Neural progenitor cell (in vitro differentiated cells): ENCODE measurements at places on chromosomes 12 and 14. TPM values are rescaled to one million over a fixed set of nuclear protein-coding genes. Genes with fewer than 3 reads are reported as not detected.
A peak's percentile ranks its signal among the peaks of the same experiment; 100 is the strongest.

GRCh38 chr14:68250927-68251768, 431.6 kb downstream of the RAD51B start:
- no peak overlapping the region for H3K4me3 ChIP-seq
- no peaks in the 10 kb centered on the region for H3K36me3 ChIP-seq
- peaks cover 72% of the 10 kb centered on the region for H3K4me1 ChIP-seq

- H3K27me3 ChIP-seq: no peaks in the 10 kb centered on the region
- H3K4me3 ChIP-seq: no peak overlapping the region
- no peaks in the 10 kb centered on the region for H3K4me1 ChIP-seq
- no peak for DNase-seq
Observed at GRCh38 chr14:42023452-42023851, 416.8 kb downstream of the LRFN5 start.

Gene ETV6
- total RNA-seq: 6.2 and 6.8 TPM in 2 replicates

Gene INSM2
- not detected in 2 replicates for total RNA-seq

- no peaks in the 10 kb centered on the region for H3K4me1 ChIP-seq
- DNase-seq: no peak
- no peaks in the 10 kb centered on the region for H3K27me3 ChIP-seq
- no peaks in the 10 kb centered on the region for H3K36me3 ChIP-seq
- H3K4me3 ChIP-seq: no peak overlapping the region
Observed at GRCh38 chr12:109221277-109221931, 87.7 kb downstream of the FOXN4 start.

Gene CMA1
- not detected in 2 replicates for total RNA-seq

GRCh38 chr12:108950991-108951739, 69.7 kb downstream of the SVOP start:
- no peak overlapping the region for H3K27ac ChIP-seq
- H3K27me3 ChIP-seq: peaks cover 6% of the 10 kb centered on the region
- no peak overlapping the region for H3K4me3 ChIP-seq
- no peaks in the 10 kb centered on the region for H3K4me1 ChIP-seq
- peak; percentile 84 for DNase-seq
- no peaks in the 10 kb centered on the region for H3K36me3 ChIP-seq

Gene SYCP3
- 0.03 and 0.04 TPM in 2 replicates for total RNA-seq

DNA sequence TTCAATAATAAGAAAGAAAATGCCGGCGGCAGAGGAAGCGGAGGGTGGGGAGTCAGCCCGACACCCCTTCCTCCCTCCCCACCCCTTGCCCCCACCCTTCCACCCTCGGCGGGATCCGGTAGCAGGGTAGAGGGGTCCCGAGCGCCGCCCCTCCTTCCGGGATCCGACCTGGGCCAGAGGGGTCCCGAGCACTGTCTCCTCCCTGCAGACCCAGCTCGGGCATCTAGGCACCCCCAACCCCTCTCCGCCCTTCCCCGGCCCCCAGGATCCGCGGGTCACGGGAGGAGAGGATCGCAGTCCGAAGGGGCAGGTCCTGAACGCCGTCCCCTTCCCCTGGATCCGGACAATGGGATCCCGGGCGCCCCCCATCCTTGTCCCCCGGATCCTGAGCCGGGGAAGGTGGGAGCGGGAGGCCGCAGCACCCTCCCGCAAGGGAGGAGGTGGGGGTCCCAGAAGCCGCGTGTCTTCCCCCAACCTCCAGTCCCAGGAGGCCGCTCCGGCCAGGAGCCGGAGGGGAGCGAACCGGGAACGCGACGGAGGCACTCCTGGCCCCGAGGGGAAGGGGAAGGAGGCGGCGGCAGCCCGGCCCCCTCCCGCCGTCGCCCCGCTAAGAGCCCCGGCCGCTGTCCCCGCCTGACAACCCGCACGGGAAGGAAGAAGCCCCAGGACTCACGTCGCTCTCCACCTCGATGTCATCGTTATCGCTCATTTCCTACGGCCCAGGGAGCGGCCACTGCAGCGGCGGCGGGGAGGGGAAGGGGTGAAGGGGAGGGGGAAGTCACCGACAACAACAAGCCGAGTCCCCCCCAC, 481 bp downstream of the MAX start:
- peaks cover 13% of the 10 kb centered on the region for H3K27me3 ChIP-seq
- H3K4me1 ChIP-seq: peaks cover 7% of the 10 kb centered on the region
- peak; percentile 65 for DNase-seq
- peak overlapping the region; percentile 92 for H3K4me3 ChIP-seq

DNA sequence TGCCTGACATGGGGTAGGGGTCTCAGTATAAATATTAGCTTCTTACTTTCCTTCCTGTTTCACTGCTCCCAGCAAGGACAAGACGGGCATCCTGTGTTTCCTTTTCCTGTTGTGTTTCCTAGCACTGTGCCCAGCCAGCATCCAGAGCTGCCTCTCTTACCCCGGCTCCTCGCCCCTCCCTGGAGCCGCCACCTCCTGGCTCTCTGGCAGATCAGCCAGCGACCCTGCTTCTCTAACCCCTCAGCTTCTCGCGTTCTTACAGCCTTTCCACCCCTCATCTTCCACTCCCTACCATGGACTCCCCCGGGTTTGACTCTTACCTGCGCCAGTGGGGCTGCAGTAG, 17.8 kb downstream of the HDAC7 start:
- H3K4me3 ChIP-seq: no peak overlapping the region
- no peak overlapping the region for H3K27ac ChIP-seq
- no peak for DNase-seq

DNA sequence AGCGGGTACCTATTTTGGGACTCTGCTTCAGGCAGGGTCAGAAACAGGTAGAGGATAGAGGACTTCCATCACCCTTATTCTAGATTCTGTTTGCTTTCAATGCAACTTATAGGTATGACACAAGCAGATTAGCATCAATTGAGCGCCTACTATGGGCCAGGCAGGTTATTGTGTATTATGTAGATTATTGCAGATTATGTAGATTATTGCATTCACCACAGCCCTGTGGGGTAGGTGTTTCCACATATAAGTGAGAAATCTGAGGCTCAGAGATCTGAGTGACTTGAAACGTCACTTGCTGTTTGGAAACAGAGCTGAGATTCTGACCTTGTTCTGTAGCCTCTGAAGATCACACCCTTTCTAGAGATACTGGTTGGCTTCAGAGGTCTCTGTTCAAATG, 25.7 kb upstream of the SERPINA4 start:
- H3K27ac ChIP-seq: no peak overlapping the region
- no peak overlapping the region for H3K4me3 ChIP-seq
- no peak for DNase-seq
- H3K27me3 ChIP-seq: no peaks in the 10 kb centered on the region

GRCh38 chr14:75280291-75280830, 1.7 kb downstream of the FOS start:
- DNase-seq: no peak
- H3K27ac ChIP-seq: no peak overlapping the region
- no peaks in the 10 kb centered on the region for H3K36me3 ChIP-seq
- H3K27me3 ChIP-seq: peaks cover 63% of the 10 kb centered on the region
- H3K4me3 ChIP-seq: peak overlapping the region; percentile 64

DNA sequence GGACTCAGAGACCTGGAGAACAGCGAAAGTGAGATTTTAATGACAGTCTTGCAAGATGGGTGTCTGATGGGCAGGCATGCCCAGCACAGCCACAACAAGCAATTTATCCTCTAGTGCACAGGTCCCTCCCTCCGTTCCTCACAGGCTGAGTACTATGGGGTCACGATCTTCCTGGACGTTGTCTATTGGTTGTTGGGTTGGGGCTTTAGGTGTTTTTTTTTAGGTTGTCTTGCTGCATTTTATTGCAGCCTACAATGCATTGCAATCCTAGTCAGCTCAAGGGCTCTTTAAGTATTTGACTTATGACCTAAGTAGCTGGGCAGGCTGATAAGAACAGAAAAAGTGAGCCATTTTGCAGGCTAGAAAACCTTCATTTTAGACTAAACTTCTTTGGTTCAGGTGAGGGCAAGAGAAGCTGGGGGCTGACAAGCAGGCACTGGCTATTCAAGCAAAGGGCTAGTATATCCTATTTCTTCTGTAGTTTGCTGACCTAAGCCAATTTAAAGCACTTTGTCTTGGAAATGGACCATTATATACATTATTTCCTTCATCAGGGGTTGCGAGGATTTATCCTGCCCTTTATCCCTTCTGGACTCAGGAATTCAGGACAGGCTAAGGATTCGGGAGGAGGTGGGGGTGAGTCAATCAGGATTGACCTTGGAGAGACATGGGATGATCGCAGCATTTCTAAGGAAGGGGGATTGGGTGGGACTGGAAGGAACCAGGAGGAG, 6.0 kb downstream of the KRT7 start:
- no peak for DNase-seq
- H3K27ac ChIP-seq: no peak overlapping the region
- H3K4me1 ChIP-seq: no peaks in the 10 kb centered on the region
- H3K4me3 ChIP-seq: no peak overlapping the region

GRCh38 chr12:81758421-81759189, 545 bp downstream of the PPFIA2 start:
- peaks cover 53% of the 10 kb centered on the region for H3K27me3 ChIP-seq
- DNase-seq: peak; percentile 57
- H3K27ac ChIP-seq: no peak overlapping the region
- H3K4me1 ChIP-seq: peaks cover 4% of the 10 kb centered on the region
- H3K4me3 ChIP-seq: peak overlapping the region; percentile 67
- no peaks in the 10 kb centered on the region for H3K36me3 ChIP-seq

Gene FOXA1
- 0.06 and 0.99 TPM in 2 replicates for total RNA-seq

- H3K4me1 ChIP-seq: no peaks in the 10 kb centered on the region
- DNase-seq: no peak
- H3K27me3 ChIP-seq: no peaks in the 10 kb centered on the region
- no peak overlapping the region for H3K27ac ChIP-seq
- H3K36me3 ChIP-seq: no peaks in the 10 kb centered on the region
Observed at GRCh38 chr12:10392394-10392930, 2.6 kb upstream of the KLRK1 start.

GRCh38 chr14:92952481-92953298, 29.7 kb downstream of the CHGA start:
- no peaks in the 10 kb centered on the region for H3K27me3 ChIP-seq
- no peaks in the 10 kb centered on the region for H3K4me1 ChIP-seq
- no peak overlapping the region for H3K27ac ChIP-seq
- no peaks in the 10 kb centered on the region for H3K36me3 ChIP-seq
- H3K4me3 ChIP-seq: no peak overlapping the region
- DNase-seq: no peak

DNA sequence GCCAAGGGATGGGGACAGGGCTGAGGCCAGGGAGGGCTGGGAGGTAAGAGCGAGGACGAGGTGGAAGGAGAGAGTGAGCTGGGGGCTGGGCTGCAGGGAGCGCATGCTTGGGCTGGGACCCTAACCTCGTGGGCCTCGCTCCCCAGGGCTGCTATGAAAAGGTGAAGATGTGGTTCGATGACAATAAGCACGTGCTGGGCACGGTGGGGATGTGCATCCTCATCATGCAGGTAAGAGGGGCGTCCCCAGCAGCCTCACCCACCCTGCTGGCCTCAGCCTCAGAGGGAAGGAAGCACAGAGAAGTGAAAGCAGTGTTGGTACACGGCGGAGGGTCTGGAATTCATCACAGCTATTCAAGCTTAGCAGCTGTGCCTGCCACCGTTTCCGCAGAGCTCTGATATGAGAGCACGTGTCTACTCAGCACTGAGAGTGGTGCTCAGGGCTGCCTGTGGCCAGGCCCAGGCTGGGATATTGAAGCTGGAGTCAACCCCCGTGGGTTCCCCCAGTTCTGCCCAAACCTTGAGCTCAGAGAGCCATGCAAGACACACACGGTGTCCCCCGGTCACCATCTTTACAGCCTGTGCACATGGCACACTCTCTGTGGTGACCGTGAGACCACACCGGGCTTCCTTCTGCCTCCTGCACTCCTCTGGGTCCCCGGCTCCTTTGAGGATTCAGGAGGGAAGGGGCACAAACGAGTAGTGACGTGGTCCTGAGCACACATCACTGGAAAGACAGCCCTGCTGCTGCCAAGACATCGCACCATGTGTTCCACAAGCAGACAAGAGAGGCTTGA, 204.6 kb downstream of the TSPAN9 start:
- H3K4me1 ChIP-seq: peaks cover 6% of the 10 kb centered on the region
- H3K4me3 ChIP-seq: no peak overlapping the region
- H3K27me3 ChIP-seq: no peaks in the 10 kb centered on the region

- no peaks in the 10 kb centered on the region for H3K27me3 ChIP-seq
- no peak overlapping the region for H3K4me3 ChIP-seq
- no peak overlapping the region for H3K27ac ChIP-seq
- H3K4me1 ChIP-seq: no peaks in the 10 kb centered on the region
- DNase-seq: no peak
Observed at GRCh38 chr12:112182499-112182898, 57.1 kb downstream of the TRAFD1 start.

Gene PLCZ1
- not detected in 2 replicates for total RNA-seq
